H7 (cell line): ENCODE measurements at places on chromosomes 1 and 21.

- DNase-seq = no peak
Measured at GRCh38 chr1:178434899-178435435, 61.8 kb downstream of the CLEC20A start.

DNA sequence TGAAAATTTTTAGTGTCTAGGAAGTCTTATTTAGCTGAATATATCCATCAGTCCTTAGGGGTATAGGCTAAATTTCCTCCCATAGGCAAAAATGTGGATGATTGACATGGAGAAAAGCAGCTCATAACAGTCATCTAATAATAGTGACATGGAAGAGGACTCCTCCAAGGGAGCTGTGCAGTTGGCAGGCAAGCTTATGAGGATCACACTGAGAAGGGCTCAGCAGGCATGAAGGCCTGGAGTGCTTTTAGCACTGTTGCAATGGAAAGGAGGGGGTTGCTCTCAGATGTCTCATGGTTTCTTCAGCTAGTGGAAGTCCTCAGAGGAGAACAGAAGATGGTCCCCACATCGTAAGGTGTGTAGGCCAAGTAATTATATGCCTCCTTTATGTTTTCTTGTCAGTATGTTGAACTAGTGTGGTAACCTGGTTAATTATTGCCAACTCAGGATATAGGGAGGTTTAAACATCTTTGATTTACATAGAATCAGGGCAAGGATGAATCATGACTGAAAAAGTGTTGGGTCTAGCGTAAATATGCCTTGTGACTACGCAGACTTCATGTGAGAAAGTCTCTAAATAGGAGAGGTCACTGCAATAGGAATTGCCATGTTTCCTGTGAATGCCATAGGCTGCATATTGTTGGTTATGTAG lies 18.9 kb downstream of the VN1R5 start:
- DNase-seq = no peak

- peak; percentile 36 for DNase-seq
Measured at GRCh38 chr1:161084597-161084988, 4.8 kb downstream of the NECTIN4 start.

GRCh38 chr1:194184974-194185373 lies 998.6 kb upstream of the B3GALT2 start:
- no peak for DNase-seq

DNA sequence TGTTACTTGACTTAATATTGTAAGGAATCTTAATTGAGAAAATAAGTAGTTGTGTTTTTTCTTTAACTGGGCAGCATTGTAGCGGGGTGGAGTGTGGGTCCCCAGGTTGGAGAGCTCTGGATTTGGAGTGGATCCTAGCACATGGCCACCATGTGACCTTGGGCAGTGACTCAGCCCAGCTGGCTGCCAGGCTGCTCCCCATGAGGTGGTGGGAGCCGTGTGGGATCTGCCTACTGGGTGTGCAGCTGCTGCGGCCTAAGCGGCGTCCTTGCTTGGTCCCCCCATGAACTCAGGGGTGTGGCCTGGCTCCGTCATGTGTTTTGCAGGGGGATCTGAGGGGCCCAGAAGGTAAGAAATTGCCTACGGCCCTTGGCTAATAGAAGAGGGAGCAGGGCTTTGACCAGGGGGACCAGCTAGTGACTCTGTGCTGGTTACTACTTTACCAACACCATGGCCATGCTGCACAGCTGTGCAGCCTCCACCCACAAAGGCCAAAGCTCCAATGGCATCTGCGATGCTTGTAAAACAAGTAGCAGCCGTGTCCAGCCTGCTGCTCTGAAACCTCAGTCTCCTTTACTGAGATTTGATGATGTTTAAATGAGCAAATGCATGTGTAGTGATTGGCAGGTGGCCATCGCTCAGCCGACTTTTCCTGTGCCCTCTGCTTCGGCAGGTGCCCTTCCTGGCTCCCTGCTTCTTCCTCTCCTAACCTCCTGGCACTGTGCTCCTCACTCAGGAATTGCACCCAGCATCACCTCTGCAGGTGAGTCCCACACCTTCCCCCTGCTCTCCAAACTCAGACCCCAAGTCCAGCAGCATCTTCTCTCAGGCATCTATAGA lies 68.3 kb downstream of the ADARB1 start:
- no peak for DNase-seq

DNA sequence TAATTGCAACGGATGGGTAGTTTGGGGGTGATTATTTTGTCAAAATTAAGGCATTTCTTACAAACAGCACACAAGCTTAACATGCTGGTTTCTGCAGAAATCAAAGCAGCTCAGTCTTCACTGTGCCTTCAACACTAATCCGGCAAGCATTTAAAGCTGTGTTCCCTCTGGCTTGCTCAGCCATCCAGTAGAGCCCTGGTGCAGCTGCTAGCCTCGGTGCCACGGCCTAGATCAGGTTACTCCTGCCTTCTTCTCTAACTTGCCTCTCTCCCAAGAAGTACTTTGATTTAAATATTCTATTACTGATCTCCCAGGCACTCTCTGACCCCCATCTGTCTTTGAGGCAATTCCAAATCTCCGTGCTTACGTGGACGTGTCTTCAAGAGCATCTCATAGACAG lies 85.6 kb downstream of the GREM2 start:
- DNase-seq = no peak

DNA sequence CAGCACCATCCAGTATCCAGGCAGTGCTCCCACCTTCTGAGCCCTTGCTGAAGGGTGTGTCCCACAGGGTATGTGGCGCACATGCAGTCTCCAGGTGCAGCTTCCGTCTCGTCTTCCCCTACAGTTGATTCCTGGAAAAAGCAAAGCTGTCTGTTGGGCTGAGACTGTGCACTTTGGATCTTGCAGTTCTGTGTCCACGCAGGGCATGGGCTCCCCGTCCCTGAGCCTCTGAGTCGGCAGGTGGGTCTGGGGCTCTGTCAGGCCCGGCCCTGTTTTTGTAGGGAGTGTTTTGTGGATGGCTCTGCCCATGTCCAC lies 32.8 kb downstream of the SNAP47 start:
- DNase-seq = no peak

DNA sequence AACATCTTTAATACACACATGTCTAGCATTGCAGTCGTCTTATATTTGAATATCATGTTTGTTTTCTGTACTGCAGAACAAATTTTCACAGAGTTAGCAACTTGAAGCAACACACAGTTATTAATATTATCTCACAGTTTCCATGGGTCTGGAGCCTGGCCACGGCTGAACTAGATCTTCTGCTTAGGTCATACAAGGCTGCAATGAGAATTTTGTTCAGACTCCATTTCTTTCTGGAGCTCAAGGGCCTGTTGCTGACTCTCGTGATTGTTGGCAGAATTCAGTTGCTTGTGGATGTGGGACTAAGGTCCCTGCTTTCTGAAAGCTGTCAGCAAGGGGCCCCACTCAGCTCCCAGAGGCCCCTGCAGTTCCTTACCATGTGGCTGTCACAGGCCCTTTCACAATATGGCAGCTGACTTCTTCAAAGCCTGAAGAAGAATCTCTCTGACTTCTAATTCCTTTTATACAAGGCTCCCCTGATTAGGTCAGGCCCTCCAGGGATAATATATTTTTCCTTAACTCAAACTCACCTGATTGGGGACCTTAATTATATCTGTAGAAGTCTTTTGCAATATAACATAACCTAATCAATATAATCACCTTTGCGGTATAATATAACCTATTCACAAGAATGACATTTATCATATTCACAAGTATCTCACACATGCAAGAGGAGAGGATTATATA lies 296.3 kb downstream of the NFIA start:
- no peak for DNase-seq

DNA sequence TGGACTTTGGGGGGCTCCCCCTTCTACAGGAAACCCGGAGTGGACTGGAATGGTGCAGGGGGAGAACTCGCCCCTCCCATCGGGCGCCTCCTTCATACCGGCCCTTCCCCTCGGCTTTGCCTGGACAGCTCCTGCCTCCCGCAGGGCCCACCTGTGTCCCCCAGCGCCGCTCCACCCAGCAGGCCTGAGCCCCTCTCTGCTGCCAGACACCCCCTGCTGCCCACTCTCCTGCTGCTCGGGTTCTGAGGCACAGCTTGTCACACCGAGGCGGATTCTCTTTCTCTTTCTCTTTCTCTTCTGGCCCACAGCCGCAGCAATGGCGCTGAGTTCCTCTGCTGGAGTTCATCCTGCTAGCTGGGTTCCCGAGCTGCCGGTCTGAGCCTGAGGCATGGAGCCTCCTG lies at the start of gene TNFRSF14:
TNFRSF14 (plus strand) TSS at position 95 of the 401 bp plus-strand sequence; CDS start at position 389, 294 bp downstream.
- DNase-seq = peak; percentile 85

DNA sequence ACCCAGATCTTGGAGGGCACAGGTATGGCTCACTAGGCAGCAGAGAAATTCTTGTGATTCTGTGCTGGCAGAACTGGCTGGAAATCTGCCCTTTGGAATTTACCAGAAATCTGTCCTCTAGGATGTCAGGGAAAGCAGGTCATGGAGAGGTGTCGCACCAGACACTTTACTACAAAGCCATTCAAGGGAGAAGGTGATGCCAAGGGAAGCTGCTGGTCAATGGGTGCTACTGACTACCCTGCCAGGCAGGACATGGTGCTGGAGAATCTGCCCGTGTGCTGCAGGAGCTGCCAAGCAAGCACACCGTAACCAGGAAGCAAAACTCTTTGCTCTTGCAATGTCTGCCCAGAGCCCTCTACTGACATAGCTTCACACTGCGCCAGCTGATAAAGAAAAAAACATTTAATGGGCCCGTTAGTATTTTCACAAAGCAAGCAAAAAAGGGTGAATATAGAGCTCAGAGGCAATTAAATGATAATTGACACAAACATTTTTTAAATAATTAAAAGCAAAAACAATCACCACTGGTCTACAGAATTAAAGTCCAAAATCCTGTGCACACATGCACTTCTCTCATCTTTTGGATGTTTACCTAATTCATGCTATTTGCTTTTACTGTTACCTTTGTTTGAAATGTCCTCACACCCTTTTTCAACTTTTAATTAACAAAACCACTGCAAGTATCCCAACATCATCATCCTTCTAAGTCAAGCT lies 7.2 kb upstream of the FBXO28 start:
- peak; percentile 65 for DNase-seq
